AG09319 (cell line): ENCODE measurements at places on chromosomes 7 and 10.

DNA sequence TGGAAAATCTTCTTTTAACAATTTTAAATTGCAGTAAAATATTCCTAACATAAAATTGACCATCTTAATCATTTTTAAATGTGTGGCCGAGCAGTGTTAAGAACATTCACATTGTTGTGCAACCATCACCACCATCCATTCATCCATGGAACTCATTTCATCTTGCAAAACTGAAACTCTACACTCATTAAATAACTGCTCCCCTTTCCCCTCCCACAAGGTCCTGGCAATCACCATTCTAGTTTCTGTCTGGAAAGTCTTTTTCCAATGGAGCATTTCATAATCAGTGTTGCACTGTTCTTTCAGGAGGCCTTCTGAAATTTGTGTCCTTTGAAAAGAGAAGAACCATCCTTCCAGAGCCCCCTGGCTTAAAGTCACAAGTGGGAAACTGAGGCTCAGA, 233.1 kb downstream of the PLXNA4 start:
- DNase-seq, result no peak

- no peak for DNase-seq
These were observed 115.8 kb upstream of the CELF2 start for GRCh38 chr10:10901906-10902305.

DNA sequence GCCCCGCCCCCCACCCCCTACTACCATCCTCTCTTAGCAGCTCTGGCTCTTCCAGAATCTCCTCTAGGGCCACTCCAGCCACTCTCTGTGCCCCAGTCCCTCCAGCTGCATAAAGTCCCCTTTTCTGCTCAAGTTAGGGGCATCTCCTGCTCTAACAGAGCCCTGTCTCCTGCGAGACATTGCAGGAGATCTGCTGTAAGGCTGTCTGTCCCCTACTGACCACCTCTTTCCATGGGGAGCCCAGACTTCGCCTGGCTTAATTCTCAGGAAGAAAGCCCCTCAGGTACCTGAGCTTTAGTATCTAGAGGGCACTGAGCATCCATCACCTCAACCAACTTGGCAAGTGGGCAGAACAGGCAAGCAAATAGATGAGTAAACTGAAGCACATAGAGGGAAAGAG, 200.7 kb upstream of the ZMIZ1 start:
- no peak for DNase-seq

GRCh38 chr7:158369866-158370265, 217.8 kb downstream of the PTPRN2 start:
- no peak for DNase-seq

DNA sequence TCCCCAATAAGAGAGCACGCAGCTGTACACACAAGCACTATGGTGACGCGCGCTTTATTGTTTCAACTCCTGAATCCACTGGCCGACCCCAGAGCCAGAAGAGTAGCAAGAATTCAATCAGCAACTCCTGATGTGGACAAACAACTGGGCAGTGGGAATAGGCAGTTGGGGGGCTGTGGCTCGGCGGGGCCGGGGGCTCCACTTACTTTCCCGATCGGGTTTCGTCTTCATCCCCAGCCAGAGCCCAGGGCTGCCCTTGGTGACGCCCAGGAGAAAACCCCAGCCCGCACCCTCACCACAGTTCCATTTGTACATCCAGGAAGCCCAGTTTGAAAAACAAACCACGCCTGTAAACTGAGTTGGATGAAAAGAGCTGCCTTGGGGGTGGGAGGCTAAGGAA, 38.7 kb downstream of the DAGLB start:
- no peak for DNase-seq

DNA sequence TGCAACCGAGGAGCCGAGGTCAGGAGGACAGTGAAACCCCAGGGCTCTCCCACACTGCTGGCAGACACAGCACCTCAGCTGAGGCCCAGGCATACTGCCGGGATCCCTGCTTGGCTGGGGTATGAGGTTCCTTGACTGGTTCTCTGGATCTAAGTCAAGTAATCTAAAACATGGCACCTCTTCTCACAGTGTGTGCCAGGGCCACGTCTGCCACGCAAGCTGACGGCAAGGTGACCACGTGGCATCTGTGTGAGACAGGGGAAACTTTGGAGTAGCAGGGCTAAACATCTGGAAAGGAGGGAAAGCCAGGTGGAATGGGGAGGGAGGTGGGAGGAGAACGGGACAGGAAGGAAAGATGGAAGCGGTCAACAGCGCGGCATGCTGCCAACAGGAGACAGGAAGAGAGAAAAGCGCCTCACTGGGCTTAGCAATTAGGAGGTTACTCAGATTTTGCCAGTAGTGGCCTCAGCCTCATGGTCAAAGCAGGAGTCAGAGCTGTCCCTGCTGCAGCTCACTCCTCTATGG, 103.7 kb downstream of the CXCL12 start:
- DNase-seq, result no peak

DNA sequence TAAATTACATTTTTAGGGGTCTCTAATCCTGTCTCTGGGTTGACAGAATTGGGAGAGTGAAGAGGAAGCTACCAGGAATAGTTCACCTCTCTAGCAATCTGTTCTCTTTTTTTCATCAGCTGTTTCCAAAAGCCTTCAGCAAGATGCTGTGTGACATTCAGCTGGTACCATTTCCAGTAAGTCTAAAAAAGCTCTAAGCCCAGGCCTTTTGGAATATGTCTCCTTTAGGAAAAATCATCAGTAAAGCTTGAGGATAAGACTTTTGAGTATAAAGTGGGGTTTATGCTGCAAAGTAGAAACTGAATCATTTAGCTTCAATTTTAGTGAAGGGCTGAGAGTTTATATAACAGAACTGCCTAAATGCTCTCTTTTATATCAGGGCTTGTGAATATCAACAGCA, 81.5 kb downstream of the CCNY start:
- no peak for DNase-seq

DNA sequence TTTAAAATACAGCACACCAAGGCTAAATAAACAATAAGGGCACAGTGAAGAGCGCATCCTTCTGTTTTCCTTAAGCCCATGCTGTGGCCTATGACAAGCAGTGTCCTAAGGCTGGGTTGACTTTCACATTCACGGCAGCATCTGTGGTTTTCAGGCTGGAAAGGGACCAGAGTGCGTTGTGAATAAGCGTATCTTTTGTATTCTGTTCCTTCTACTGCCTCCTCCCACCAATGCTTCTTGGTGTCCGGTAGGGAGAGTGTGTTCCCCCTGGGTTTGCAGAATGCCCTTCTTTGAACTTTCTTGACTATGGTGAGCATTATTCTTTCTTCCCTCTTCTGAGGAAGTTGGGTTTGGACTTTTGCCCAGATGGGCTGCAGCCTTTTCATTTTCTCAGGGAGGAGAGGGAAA, 73.6 kb downstream of the ABCA13 start:
- no peak for DNase-seq

- no peak for DNase-seq
These were observed 58.2 kb downstream of the POU6F2 start for GRCh38 chr7:39035903-39036302.

DNA sequence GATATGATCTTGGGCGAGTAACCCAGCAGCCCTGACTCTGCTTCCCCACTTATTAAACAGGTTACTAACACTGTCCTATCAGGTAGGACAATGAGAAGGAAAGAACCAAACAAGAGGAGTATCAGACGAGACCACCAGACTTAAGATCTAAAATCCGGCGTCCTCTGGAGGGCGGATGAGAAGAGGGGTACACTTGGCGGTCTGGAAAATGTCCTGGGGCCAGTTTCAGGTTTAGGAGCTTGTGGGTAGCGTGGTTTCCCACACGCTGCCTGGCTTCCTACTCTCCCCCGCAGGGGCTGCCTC, 635 bp downstream of the ZNF32 start:
- DNase-seq, result no peak

GRCh38 chr7:140261522-140261921, 84.7 kb upstream of the KDM7A start:
- no peak for DNase-seq

GRCh38 chr10:130726996-130727725, 584.4 kb downstream of the TCERG1L start:
- no peak for DNase-seq

- peak; percentile 36 for DNase-seq
These were observed 25.9 kb downstream of the DGKI start for GRCh38 chr7:137820677-137821420.

GRCh38 chr7:100675581-100676350, 2.2 kb downstream of the GNB2 start:
- peak; percentile 31 for DNase-seq

- peak; percentile 1 for DNase-seq
These were observed at the start of gene BLNK for GRCh38 chr10:96271016-96271815. Gene BLNK, minus strand, starts transcription at chr10:96271569. Its CDS starts 171 bp downstream, at chr10:96271398.

GRCh38 chr10:71157435-71157834, 54.9 kb upstream of the UNC5B start:
- no peak for DNase-seq

DNA sequence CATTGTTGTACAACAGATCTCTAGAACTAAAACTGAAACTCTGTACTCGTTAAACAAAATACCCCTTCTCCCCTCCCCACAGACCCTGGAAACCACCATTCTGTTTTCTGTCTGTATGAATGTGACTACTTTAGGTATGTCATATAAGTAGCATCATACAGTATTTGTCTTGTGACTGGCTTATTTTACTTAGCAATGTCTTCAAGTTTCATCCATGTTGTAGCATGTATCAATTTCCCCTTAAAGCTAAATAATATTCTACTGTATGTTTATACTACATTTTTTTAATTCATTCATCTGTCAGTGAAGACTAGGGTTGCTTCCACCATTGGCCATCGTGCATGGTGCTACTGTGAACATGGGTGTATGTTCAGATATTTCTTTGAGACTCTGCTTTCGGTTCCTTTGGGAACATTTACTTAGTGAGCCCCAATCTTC, 71.2 kb upstream of the RPA3 start:
- no peak for DNase-seq

DNA sequence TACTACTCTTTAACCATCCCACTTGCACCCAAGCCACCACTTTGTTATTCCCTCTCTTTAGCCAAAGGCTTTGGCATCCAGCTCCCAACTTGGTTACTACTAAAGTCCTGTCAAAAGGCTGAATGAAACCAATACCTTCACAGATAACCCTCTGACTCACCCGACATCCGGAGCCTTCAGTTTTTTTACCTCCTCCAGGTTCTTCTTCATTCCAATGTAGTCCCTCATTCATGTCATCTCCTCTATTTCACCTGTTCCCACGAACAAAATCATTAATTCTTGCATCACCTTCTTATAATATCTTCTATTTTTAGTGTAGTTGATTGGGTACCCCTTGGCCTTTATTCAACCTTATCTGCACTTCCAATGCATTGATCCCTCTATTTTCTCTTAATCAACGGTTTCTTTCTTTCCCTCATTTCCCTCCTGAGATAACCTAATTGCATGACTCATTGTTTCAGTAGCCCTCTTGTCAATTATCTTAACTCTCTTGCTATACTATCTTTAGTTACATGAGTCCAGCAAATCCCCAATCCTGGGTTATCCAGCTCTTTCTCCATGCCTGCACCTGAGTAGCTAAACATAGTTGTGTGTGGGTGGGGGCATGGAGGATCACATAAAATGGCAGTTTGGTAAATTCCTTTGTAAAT, 87.2 kb upstream of the COL1A2 start:
- no peak for DNase-seq

GRCh38 chr7:2307690-2308107, 6.5 kb downstream of the SNX8 start:
- DNase-seq, result no peak

DNA sequence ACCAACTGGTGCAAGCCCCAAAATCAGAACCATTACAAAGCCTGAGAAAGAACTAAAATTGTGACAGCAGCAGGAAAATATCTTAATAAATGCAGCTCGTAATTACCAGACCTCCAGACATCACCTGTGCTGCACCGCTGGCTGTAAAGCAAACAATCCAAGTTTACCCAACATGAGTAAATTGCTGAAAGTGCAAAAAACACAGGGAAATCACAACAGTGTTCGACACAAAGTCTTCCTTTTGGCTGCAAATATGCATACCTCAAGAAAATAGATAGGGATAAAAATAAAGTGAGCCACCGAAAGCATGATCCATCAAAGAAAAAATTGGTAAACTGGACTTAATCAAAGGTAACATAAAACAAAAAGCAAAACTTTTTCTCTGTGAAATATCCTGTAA, 101.7 kb downstream of the SLC16A9 start:
- no peak for DNase-seq

- DNase-seq, result no peak
These were observed 102.3 kb upstream of the BTBD16 start for GRCh38 chr10:122168598-122169394.

GRCh38 chr7:140146574-140146973, 30.2 kb downstream of the KDM7A start:
- DNase-seq, result no peak

DNA sequence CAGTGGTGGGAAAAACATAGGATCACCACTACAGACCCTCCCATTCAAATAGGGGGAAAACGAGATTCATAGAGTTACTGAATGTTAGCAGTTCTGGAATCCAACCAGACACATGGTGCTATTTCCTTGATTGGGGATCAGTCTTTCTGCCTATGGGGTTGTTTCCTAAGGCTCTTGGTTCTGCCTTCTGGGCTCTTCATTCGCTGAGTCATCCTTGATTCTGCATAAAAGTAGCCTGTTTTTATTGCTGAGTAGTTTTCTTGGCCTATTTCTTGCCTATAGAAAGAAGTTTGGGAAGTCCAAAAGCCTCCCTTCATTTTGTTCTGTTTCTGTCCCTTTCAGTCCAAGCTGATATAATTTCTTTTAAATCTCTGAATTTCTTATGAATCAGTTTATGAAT, 99.3 kb upstream of the OIT3 start:
- no peak for DNase-seq

DNA sequence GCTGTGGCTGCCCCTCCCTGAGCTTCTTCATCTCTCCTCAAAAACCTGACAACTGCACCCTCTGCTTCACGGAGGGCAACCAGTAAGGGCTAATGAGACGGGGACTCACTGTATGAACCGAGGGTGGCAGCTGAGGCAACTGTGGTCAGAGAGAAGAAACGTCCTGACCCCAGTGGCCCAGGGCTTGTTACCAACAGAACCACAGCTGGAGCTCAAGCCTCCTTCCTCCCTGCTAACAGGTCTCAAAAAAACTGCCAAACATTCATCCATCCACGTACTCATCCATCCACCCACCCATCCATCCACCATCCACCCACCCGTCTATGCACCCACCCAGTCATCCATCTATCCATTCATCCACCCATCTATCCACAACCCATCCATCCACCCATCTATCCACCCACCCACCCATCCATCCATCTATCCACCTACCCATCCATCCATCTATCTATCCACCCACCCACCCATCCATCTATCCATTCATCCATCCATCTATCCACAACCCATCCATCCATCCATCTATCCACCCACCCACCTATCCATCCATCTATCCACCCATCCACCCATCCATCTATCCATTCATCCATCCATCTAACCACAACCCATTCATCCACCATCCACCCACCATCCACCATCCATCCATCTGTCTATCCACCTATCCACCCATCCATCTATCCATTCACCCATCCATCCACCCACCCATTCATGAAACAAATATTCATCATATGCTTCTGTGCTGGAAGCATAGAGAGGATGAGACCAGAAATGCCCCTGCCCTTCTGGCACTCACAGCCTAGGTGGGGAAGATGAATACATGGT, 111.7 kb downstream of the PDGFA start:
- DNase-seq, result no peak

GRCh38 chr7:90951986-90952954, 312.0 kb upstream of the FZD1 start:
- DNase-seq, result no peak

- no peak for DNase-seq
These were observed 328.1 kb downstream of the LHFPL3 start for GRCh38 chr7:104656467-104656866.
